Left renal pelvis (tissue), 4 donors: ENCODE measurements at places on chromosomes 7 and 10.

DNA sequence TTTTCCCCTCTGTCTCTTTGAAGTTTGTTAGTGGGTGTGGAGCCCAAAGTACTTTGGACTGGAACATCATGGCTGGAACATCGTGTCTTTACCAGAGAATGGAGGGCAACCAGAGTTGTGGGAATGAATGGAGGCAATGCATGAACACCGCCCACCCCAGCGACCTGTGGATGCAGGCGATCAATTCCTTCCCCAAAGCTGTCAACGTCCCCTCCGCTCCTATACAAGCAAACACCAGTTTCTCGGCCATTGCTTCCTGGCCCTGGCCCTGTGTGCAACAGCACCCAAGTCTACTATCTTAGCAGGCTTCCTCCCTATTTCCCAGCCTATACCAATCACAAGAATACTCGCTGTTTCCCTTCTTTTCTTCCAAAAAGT, 62.6 kb downstream of the CARD11 start:
- no peak for DNase-seq

GRCh38 chr7:158186406-158186805, 401.2 kb downstream of the PTPRN2 start:
- no peak for DNase-seq

- DNase-seq = no peak
Measured at GRCh38 chr10:103822107-103822716, 33.2 kb downstream of the SH3PXD2A start.

- no peak for DNase-seq
Measured at GRCh38 chr7:29146888-29147609, 712 bp upstream of the CPVL start.

- DNase-seq = no peak
Measured at GRCh38 chr10:44981172-44982113, 2.8 kb upstream of the DEPP1 start.

DNA sequence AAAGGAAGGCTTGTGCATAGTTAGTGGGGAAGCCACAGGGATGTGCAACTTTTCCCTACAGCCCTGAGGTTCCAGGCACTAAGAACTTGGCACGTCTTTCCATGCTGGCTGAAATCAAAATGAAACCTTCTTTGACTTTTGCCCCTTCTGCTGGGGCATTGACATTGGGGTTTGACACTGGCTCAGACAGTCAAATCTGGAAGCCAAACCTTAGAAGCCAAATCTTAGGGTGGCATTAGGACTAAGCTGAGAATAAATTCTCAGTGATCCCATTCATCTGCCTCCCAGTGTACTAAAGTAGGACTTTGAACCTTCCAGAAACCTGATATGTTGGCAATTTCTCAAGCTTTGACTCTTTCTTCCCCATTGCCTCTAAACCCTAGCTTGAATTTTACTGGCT, 31.3 kb upstream of the INSYN2A start:
- DNase-seq = no peak

DNA sequence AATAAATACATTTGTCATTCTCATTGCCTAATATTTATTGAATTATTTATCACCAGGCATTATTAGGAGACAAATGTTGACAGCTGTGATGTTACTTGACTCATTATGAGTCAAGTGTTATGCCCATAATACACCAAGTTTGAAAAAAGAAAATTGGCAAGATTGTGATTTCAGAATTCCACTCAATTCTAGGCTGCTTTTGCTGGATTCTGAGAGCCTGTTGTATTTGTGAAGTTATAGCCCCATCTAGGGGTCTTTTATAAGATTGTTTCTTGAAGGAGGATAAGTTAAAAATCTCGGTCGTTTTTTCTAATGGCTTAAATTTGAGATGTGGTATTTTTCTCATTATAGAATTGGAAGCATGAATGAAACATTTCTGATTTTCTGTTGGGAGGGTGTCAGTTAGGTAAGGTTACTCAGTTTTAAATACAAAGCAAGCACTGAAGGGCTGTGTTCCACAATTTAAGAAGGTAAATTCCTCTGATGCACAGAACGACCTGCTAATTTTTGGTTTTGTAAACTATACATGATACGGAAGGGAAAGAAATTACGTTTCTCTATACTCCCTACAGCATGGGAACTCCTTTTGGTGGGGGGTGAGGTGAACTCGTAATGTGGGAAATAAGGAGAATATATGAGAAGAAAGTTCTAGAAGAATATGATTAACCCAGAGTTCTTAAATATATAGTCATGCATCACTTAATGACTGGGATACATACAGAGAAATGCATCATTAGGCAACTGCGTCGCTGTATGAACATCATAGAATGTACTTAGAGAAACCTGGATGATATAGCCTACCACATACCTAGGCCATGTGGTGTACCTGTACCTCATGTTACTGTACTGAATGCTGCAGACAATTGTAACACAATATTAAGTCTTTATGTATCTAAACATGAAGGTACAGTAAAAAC, 2.6 kb downstream of the STK31 start:
- DNase-seq = peak; percentile 18

DNA sequence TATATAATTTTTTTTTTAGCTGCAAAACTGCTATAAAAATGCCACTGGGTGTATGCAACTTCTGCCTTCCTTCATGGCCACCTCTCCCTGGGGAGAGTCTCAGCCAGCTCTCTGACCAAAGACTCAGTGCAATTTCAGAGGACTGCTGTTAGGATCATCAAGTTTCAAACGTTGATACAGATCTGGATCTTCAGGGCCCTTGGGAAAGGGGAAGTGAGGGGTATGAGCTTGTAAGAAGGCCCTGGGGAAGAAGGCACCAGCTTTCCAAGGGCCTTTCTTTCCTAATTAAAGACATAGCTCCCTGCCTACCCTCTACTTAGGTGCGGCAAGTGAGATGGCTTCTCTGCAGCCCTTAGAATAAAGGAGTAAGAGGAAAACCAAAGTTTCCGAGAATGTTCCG, 130.4 kb downstream of the CUL2 start:
- DNase-seq = no peak

DNA sequence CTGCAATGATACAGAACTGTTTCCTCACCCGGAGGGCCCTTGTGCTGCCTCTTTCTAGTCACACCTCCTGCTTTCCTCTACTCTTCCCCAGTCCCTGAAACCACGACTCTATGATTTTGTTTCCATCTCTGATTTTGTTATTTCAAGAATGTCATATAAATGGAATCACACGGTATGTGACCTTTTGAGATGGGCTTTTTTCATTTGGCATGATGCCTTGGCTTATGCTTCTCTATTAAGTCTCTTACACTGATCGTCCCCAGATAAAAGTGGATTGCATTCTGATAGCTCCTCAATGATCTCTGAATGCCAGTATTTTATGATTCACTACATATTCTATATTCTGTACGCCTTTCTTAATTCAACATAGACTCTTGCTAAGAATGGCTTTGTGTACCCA, 78.2 kb downstream of the GALNT11 start:
- DNase-seq = no peak

- DNase-seq = no peak
Measured at GRCh38 chr7:26399736-26400135, 108.1 kb downstream of the SNX10 start.

DNA sequence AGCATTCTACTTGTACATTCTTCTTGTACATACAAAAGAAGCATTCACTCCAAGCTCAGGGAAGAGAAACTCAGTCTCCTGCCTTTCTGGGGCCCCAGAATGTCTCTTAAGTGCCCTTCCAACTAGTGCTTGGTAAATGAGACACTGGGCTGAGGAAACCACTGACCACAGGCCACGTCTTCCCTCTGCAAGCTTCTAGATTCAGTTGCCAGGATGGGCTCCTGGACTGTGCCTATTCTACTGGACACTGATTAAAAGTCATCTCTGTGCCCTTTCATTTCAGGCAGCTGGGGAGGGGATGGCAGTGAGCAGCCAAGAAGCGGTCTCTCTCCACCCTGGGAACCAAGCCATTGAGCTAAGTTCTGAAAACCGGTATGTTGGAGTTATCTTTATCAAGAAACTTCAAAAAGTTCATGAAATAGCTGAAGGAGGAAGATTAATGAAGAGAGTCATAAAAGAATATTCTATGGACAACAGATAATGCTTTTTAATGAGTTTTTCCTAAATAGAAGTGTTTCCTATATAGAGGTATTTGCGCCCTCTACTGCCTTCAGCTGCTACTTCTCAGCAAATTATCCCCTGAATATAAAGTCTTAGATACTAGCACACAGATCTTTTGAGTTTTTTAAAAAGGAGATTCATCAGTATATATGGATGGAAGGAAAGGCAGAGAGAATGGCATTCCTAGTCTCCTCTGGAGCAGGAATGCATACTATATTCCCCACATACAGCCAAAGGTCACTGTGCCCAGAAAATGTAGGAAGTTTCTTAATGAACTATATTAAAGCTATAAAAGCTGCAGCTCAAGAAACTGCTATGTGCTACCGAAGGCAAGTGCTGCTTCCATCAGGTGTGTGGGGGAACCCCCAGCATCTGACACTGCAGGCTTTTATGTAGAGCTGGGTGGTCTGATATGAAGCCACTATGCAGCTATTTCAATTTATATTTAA, 8.4 kb upstream of the IFIT1B start:
- DNase-seq = no peak

DNA sequence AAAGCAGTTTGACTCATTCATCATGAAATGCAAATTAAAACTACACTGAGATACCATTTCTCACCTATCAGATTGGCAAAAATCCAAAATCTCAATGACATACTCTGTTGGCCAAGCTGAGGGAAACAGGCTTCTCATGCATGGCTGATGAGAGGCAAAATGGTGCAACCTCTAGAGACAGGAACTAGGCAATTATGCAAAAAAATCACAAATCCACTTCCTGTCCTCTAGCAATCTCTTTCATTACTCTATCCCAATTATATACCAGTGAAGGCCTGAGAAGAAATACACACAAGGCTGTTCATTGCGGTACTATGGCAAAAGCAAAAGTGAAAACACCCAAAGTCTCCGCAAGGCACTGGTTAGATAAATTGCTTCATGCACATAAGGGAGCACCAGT, 25.9 kb upstream of the PTPRN2 start:
- DNase-seq = no peak
